ENCODE measurements at places on chromosomes 7 and 10. TPM values are rescaled to one million over a fixed set of nuclear protein-coding genes. Genes with fewer than 3 reads are reported as not detected.

- no peak for DNase-seq
Measured at GRCh38 chr10:19947656-19948055, 131.4 kb downstream of the PLXDC2 start.

ADAM12 gene
- polyA plus RNA-seq, result 1.4 TPM

RAPGEF5 gene
- polyA plus RNA-seq, result 22.4 TPM

- DNase-seq, result no peak
Measured at GRCh38 chr7:49497471-49497870, 276.0 kb upstream of the VWC2 start.

GRCh38 chr10:9222917-9223316 lies 1168.4 kb downstream of the GATA3 start:
- no peak for DNase-seq

ERVW-1 gene
- not detected for polyA plus RNA-seq

DNA sequence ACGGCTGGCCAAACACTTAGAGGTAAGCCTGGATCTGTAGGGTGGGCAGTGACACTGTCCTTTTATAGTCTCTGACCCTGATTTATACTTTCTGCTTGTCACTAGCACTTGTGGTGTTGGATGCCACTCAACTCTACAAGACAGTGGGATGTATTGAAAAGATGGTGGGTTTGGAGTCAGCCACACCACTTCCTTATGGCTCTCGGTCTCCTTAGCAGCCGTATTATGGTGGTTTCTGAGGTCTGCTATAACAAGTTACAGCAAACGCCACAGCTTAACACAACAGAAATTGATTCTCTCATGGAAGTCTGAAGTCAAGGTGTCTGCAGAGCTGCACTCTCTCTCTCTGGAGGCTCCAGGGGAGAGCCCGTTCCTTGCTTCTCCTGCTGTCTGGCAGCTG lies 14.7 kb downstream of the ITIH2 start:
- no peak for DNase-seq

GRCh38 chr7:150716368-150716767 lies at the start of gene GIMAP1:
Gene GIMAP1 (plus strand): TSS chr7:150716613. CDS start chr7:150719048, 2,435 bp downstream.
- DNase-seq, result no peak

DNA sequence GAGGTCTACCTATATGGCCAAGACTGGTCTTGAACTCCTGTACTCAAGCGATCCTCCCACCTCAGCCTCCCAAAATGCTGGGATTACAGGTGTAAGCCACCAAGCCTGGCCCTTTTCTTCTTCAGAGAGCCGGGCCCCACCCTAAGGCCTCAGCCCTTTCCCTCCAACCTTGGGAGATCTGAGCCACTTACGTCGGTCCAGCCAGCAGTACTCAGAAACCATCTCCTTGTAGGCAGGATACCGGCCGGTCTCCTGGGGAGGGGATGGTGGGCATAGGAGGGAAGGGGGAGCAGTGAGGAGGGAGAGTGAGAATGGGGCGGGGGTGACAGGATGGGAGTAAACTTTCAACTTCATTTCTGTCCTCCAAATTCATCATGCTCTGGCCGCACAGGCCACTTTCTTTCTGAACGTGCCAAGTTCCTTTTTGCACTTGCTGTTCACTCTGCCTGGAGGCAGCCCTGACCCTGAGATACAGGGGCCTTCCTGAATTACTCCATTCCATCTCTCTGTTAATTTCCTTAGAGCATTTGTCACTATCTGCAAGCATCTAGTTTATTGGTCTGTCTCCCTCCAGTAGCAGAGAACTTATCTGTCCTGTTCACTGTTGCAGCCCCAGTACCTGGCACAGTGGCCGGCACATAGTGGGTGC lies 10.4 kb downstream of the PDZD7 start:
- DNase-seq, result no peak

- no peak for DNase-seq
Measured at GRCh38 chr10:62754963-62755362, 49.6 kb upstream of the ADO start.
